ENCODE measurements at places on chromosomes 7 and 10.

DNA sequence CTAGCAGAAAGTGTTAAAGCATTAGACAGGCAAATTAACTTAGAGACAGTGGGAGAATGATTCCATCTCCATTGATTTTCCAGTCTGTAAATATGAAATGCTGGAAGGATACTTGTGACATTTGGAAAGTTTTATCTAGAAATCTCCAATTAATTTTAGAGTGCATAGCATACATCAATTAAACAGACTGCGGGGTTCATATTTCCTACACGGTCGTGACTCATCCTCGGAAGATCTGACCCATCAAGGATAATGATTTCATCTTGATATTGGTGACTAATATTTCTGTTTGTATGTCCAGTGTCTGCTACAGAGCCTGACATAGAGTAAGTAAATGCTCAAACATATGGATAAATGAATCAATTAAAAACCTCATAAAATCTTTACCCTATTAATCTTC is 474.9 kb downstream of the KCNMA1 start:
- DNase-seq = no peak

DNA sequence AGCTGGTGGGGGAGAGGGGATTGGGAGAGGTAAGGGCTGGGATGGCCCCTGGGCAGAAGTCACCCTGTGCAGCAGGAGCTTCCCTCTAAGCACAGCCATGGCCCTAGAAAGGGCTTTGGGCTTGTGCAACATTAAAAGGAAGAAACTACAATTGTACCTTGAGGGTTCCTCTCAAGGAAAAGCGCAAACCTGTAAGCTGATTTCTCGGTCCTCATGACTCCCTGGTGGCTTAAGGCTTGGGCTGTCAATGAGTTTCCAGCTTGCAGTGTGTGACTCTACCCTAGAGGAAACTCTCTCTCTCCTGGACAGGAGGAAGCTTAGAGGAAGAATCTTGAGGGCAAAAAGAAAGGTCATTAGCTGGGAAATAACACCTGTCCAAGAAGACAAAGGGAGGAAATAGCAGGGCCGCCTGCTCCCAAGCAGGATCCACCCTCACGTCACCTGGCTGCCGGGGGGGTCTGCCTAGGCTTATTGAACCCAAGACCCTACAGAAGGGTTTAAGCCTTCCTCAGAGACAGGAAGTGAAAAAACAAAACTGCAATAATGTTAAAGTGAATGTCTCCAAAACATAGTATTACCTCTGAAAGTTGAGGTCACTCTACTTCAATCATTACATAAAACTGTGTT is 112.5 kb downstream of the WDR11 start:
- DNase-seq = no peak

GRCh38 chr10:1381339-1381738 is 325.2 kb downstream of the WDR37 start:
- no peak for DNase-seq

- DNase-seq = no peak
Measured at GRCh38 chr7:77308792-77309191, 107.4 kb downstream of the GSAP start.

DNA sequence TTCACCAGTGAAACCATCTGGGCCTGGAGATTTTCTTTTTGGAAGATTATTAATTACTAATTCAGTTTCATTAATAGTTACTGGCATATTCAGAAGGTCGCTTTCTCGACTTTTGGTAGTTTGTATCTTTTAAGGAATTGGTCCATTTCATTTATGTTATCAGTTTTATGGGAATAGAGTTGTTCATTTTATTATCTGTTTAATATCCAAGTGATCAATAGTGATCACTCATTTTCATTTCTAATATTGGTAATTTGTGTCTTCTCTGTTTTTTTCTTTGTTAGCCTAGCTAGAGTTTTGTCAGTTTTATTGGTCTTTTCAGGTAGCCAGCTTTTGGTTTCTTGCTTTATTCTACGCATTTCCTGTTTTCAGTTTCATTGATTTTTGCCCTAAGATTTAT is 31.0 kb downstream of the MKLN1 start:
- DNase-seq = no peak

GRCh38 chr7:78015574-78016260 is 217.1 kb downstream of the PHTF2 start:
- DNase-seq = no peak

All from NCI-H2081 treated with DMSO at 0.1 percent for 48 hours (cell line).